ENCODE measurements at places on chromosomes 12 and 14.
A peak's percentile ranks its signal among the peaks of the same experiment; 100 is the strongest.

DNA sequence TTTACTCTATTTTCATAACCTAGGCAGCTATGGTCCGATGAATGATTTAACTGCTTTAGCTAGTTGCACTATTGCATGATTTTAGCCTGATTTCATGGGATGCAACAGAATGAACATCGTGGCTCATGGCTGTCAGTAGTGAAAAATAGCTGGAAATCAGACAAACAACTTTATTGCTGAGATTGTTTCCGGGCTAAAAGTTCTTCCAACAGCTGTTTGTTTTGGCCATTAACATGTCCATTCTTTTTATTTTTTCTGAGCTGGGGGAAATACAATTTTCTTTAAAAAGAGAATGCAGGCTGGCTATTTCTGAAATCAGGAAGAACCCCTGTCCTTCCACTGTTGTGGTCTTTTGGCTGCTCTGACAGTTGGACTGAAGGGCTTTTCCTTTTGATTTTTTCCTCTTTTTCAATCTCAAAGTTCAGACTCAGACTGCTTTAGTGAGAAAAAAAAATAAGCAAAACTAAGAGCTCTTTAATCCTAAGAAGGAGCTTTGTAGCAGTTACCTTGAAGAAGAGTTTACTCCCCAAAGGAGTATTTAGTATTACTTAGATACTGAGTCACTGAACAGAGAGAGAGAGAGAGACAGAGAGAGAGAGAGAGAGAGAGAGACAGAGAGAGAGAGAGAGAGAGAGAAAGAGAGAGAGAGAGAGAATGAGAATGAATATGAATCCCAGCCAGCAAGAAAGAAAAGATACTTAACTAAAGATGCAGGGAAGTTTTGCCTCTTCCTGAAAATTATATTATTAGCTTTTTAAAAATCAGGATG lies at the start of gene NAV3:
Gene NAV3 (plus strand): TSS at position 312 of the 769 bp plus-strand sequence. CDS start 568 bp downstream, outside the sequence.
- no peak within 1 kb of the TSS for H3K27ac ChIP-seq
- H3K36me3 ChIP-seq, result no peaks in the 10 kb centered on the region
- no peak within 1 kb of the TSS for H3K4me3 ChIP-seq
- H3K27me3 ChIP-seq, result no peaks in the 10 kb centered on the region
- no peaks in the 10 kb centered on the region for H3K4me1 ChIP-seq
- no peak for DNase-seq

- no peaks in the 10 kb centered on the region for H3K36me3 ChIP-seq
- H3K27ac ChIP-seq, result no peak overlapping the region
- no peaks in the 10 kb centered on the region for H3K4me1 ChIP-seq
Measured at GRCh38 chr14:81245771-81246170, 25.0 kb upstream of the GTF2A1 start.

DNA sequence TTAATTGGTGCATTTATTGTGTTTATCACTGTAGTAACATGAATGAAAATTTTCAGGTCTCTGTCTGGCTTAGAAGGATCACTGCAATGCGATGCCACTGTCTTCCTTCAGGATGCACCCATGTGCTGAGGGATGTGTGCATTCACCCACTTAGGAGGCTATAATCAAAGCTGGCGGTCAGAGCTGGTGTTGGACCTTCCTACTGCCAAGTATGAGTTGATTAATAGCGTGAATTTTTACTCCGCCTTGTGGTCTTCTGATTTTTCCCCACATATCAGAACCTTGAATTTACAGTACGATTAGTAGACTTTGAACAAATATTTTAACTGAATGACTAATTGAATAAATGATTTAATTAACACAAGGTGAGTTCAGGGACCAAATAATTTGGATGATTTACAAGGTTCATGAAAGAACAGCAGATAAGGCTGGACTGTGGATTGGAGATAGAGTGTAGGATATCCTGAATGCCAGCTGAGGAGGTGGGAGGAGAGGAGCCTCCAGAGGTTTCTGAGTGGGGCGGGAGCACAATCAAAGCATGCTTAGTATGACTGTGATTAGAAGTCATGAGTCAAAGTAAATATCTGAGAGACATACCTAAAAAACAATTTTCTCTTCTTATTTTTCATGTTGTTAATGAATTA lies 50.1 kb downstream of the RERG start:
- H3K36me3 ChIP-seq, result no peaks in the 10 kb centered on the region
- H3K4me3 ChIP-seq, result no peak overlapping the region
- H3K27me3 ChIP-seq, result peaks cover 3% of the 10 kb centered on the region
- H3K27ac ChIP-seq, result no peak overlapping the region
- no peak for DNase-seq

DNA sequence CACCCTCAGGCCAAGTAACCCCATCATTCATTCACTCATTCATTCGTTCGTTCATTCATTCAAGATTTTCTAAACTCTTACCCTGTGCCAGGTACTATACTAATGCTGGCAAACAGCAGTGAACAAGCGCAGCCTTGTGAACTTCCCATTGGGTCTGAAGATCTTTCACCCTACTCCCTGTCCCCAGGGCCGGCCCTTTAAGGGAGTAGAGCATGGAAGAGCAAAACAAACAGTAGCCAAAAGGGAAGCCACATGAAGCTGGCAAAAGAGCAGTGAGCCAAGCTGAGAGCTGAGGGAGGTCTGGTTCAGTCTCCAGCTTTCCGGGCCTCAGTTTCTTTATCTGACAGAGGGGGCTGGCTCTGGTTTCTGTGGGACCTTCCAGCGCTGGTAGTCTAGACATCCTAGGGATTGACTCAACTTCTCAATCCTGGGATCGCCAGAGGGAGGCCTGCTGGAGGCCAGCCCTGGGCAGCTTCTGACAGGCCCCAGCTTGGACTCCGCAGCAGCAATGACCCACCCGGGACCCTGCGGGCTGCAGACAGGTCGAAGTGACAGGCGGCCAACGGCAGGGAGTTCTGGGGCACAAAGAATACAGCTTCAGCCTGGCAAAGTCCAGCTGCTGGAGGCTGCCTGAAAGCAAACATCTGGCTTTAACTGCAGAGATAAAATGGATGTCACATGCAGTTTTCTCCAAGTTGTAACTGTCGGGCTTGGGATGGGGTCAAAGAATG lies 27.1 kb downstream of the ACTN1 start:
- H3K27me3 ChIP-seq, result no peaks in the 10 kb centered on the region
- peak overlapping the region; percentile 73 for H3K27ac ChIP-seq
- H3K4me3 ChIP-seq, result no peak overlapping the region
- H3K36me3 ChIP-seq, result peaks cover 46% of the 10 kb centered on the region

- H3K4me3 ChIP-seq, result peak overlapping the region; percentile 31
- DNase-seq, result no peak
- peaks cover 13% of the 10 kb centered on the region for H3K4me1 ChIP-seq
- no peaks in the 10 kb centered on the region for H3K27me3 ChIP-seq
Measured at GRCh38 chr12:67413577-67413976, 144.4 kb downstream of the CAND1 start.

- no peaks in the 10 kb centered on the region for H3K4me1 ChIP-seq
- H3K4me3 ChIP-seq, result no peak overlapping the region
- H3K27ac ChIP-seq, result no peak overlapping the region
- H3K27me3 ChIP-seq, result no peaks in the 10 kb centered on the region
- no peaks in the 10 kb centered on the region for H3K36me3 ChIP-seq
Measured at GRCh38 chr14:105899071-105899641, 372.8 kb downstream of the TMEM121 start.

DNA sequence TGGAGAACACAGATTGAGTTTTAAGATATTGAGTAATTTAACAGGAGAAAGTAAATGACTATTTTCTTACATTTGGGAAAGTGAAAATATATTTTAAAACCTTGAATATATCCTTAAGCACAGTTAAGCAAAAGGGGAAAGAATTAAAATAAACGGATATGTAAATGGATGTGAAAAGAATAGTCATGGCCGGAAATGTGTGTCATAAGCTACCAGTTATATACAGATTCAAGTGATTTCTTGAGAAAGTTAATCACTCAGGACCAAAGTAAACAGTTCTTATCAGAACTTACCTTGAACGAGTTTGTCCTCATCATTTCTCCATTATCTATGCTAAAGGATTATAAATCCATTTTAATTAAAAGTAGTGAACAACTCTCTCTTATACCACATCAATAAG lies 33.4 kb downstream of the C12orf75 start:
- no peaks in the 10 kb centered on the region for H3K27me3 ChIP-seq
- H3K4me1 ChIP-seq, result no peaks in the 10 kb centered on the region
- H3K27ac ChIP-seq, result no peak overlapping the region
- no peaks in the 10 kb centered on the region for H3K36me3 ChIP-seq
- DNase-seq, result no peak
- no peak overlapping the region for H3K4me3 ChIP-seq

GRCh38 chr14:71318097-71318459 lies 410.8 kb downstream of the PCNX1 start:
- no peak for DNase-seq
- H3K36me3 ChIP-seq, result no peaks in the 10 kb centered on the region
- no peaks in the 10 kb centered on the region for H3K27me3 ChIP-seq
- H3K4me1 ChIP-seq, result peaks cover 14% of the 10 kb centered on the region

GRCh38 chr12:105454688-105455087 lies 124.2 kb downstream of the C12orf75 start:
- no peak overlapping the region for H3K4me3 ChIP-seq
- H3K36me3 ChIP-seq, result no peaks in the 10 kb centered on the region
- H3K27me3 ChIP-seq, result no peaks in the 10 kb centered on the region
- no peak for DNase-seq
- peaks cover 10% of the 10 kb centered on the region for H3K4me1 ChIP-seq

GRCh38 chr12:104890476-104891096 lies 67.5 kb downstream of the SLC41A2 start:
- DNase-seq, result no peak
- H3K36me3 ChIP-seq, result no peaks in the 10 kb centered on the region
- no peaks in the 10 kb centered on the region for H3K27me3 ChIP-seq
- H3K4me1 ChIP-seq, result peaks cover 5% of the 10 kb centered on the region

- H3K4me1 ChIP-seq, result peaks cover 28% of the 10 kb centered on the region
- no peaks in the 10 kb centered on the region for H3K36me3 ChIP-seq
- H3K4me3 ChIP-seq, result no peak overlapping the region
- peak overlapping the region; percentile 69 for H3K27ac ChIP-seq
- no peak for DNase-seq
- H3K27me3 ChIP-seq, result no peaks in the 10 kb centered on the region
Measured at GRCh38 chr12:69007101-69007854, 74.3 kb upstream of the CPM start.

DNA sequence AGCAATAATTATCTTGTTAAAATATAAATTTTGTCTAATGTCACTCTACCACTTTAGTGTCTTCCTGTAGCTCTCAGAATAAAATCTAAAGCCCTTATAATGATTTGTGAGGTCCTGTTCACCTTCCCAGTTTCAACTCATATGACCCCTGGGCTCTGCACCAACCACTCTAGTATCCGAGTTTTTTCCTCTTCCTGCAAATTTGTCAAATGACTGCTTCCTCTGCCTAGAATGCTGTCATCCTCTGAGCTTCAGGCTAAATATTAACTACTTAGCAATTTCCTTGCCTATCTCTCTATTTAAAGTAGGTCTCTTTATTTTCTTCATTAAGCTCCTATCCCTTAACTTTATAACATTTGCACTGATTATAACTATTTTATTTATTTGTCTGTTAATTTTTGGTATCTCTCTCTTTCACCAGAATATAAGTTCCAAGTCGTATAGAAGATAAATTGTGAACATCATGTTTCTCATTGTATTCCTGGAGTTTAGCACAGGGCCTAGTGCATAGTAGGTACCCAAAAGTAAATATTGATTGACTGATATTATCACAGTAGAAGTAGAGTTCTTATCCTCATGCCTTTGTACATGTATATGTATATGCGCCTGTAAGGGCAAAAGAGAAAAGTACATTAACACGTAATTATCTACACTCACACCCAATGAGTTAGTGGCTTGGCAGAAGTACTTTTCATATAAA lies 196.0 kb downstream of the BCAT1 start:
- H3K27ac ChIP-seq, result no peak overlapping the region
- no peak overlapping the region for H3K4me3 ChIP-seq
- no peaks in the 10 kb centered on the region for H3K36me3 ChIP-seq
- no peaks in the 10 kb centered on the region for H3K27me3 ChIP-seq
- no peak for DNase-seq

GRCh38 chr12:46661110-46661845 lies 164.5 kb downstream of the SLC38A4 start:
- H3K4me3 ChIP-seq, result no peak overlapping the region
- H3K4me1 ChIP-seq, result peaks cover 76% of the 10 kb centered on the region
- no peaks in the 10 kb centered on the region for H3K27me3 ChIP-seq
- H3K36me3 ChIP-seq, result no peaks in the 10 kb centered on the region
- DNase-seq, result no peak

GRCh38 chr14:50395448-50395847 lies 1.2 kb downstream of the CDKL1 start:
- H3K27me3 ChIP-seq, result no peaks in the 10 kb centered on the region
- H3K4me1 ChIP-seq, result peaks cover 16% of the 10 kb centered on the region
- H3K27ac ChIP-seq, result peak overlapping the region; percentile 5
- H3K36me3 ChIP-seq, result no peaks in the 10 kb centered on the region
- DNase-seq, result no peak

DNA sequence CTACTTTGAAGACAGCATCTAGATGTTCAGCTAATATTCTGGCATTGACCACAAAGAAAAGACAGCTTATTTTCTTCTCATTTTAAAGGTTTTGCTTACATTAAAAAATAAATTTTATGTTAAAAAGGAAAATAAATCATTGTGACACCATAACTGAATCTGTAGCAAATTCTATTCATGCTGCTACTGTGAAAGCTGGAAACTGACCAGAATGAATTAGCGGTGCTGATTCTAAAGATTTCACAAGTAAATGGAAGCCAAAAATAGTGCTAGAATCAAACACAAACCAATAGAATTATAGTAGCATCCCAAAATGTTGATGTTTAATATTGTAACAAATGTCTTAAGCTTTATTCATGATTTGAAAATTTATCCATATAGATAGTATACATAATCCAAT lies 850.0 kb upstream of the FBXO33 start:
- no peaks in the 10 kb centered on the region for H3K4me1 ChIP-seq
- H3K4me3 ChIP-seq, result no peak overlapping the region
- H3K27ac ChIP-seq, result no peak overlapping the region
- H3K27me3 ChIP-seq, result no peaks in the 10 kb centered on the region
- no peaks in the 10 kb centered on the region for H3K36me3 ChIP-seq

- H3K4me1 ChIP-seq, result peaks cover 22% of the 10 kb centered on the region
- H3K4me3 ChIP-seq, result no peak overlapping the region
- DNase-seq, result no peak
Measured at GRCh38 chr12:132433641-132434395, 56.1 kb upstream of the FBRSL1 start.

GRCh38 chr12:102172436-102172835 lies 25.2 kb downstream of the PMCH start:
- no peaks in the 10 kb centered on the region for H3K36me3 ChIP-seq
- no peaks in the 10 kb centered on the region for H3K27me3 ChIP-seq
- H3K4me3 ChIP-seq, result no peak overlapping the region
- no peak overlapping the region for H3K27ac ChIP-seq
- no peak for DNase-seq
- H3K4me1 ChIP-seq, result no peaks in the 10 kb centered on the region

DNA sequence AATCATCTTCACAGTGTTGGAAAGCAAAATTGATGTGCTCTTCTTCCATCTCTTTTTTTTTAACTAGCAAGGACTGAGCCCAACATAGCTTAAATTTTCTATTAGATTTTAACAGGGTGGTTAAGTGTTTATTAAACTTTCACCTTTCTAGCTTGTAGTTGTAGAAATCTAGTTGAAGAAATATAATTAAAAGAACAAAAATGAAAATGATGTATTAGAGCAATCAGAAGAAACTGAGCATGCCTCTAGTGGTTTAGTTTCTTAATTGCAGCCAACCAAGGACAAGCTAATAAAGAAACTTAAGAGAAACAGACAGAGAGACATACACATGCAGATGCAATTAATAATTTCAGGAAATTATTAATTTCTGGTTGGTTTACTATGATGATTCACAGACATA lies 673.0 kb upstream of the LMO3 start:
- no peaks in the 10 kb centered on the region for H3K4me1 ChIP-seq
- H3K27me3 ChIP-seq, result no peaks in the 10 kb centered on the region
- no peak overlapping the region for H3K27ac ChIP-seq
- no peak overlapping the region for H3K4me3 ChIP-seq

GRCh38 chr14:101819251-101819990 lies 57.9 kb downstream of the PPP2R5C start:
- H3K4me1 ChIP-seq, result peaks cover 14% of the 10 kb centered on the region
- H3K27me3 ChIP-seq, result no peaks in the 10 kb centered on the region
- peaks cover 4% of the 10 kb centered on the region for H3K36me3 ChIP-seq
- H3K4me3 ChIP-seq, result no peak overlapping the region
